Left colon (tissue), 2 donors: ENCODE measurements at places on chromosomes 7 and 10. TPM values are rescaled to one million over a fixed set of nuclear protein-coding genes. Genes with fewer than 3 reads are reported as not detected.

The HOXA13 gene
- 35.2 TPM for total RNA-seq

The PALD1 gene
- total RNA-seq, result 1.3 TPM

The GATA3 gene
- 0.78 TPM for total RNA-seq

The C7orf57 gene
- not detected for total RNA-seq

The TMEM236 gene
- total RNA-seq, result 59.6 TPM

The DLG5 gene
- 36.7 TPM for total RNA-seq

The LRIT1 gene
- not detected for total RNA-seq

The SORCS1 gene
- total RNA-seq, result 2.7 TPM

The FRMD4A gene
- total RNA-seq, result 5.1 TPM

The TMEM270 gene
- total RNA-seq, result not detected

The GPR22 gene
- not detected for total RNA-seq

The STK31 gene
- 1.1 TPM for total RNA-seq

The NODAL gene
- total RNA-seq, result not detected

The TET1 gene
- total RNA-seq, result 0.64 TPM

The DIP2C gene
- 12.2 TPM for total RNA-seq

The MXI1 gene
- 134 TPM for total RNA-seq

The CPED1 gene
- 3.4 TPM for total RNA-seq

The IGFBP1 gene
- total RNA-seq, result not detected

The GDF2 gene
- total RNA-seq, result not detected

The ADRA2A gene
- 11.2 TPM for total RNA-seq

The ANXA8L1 gene
- total RNA-seq, result not detected

The C10orf88 gene
- total RNA-seq, result 6.0 TPM

The CHST3 gene
- 1.1 TPM for total RNA-seq

The SEPTIN7 gene
- total RNA-seq, result 131 TPM

The LRRN3 gene
- total RNA-seq, result 0.09 TPM

The ZNF853 gene
- 0.79 TPM for total RNA-seq
